CD8-positive, alpha-beta memory T cell (primary cell): ENCODE measurements at places on chromosomes 7 and 10. TPM values are rescaled to one million over a fixed set of nuclear protein-coding genes. Genes with fewer than 3 reads are reported as not detected.

The PROSER2 gene
- 1.7 TPM for polyA plus RNA-seq

The PIK3CG gene
- 31.0 TPM for polyA plus RNA-seq

The HOXA3 gene
- polyA plus RNA-seq: not detected

The TRIM4 gene
- 25.8 TPM for polyA plus RNA-seq

The PHYHIPL gene
- not detected for polyA plus RNA-seq

The HMX3 gene
- not detected for polyA plus RNA-seq

The HGF gene
- polyA plus RNA-seq: not detected

The GARIN1A gene
- polyA plus RNA-seq: 0.37 TPM

The PRSS37 gene
- polyA plus RNA-seq: not detected

The SSBP1 gene
- 331 TPM for polyA plus RNA-seq
